C1 segment of cervical spinal cord (tissue), 14 donors: ENCODE measurements at places on chromosomes 2 and 18.

GRCh38 chr2:191014653-191015020, 666 bp upstream of the STAT1 start:
- no peak for DNase-seq

- DNase-seq = no peak
Observed at GRCh38 chr2:101064505-101064867, 62.4 kb downstream of the RPL31 start.

- no peak for DNase-seq
Observed at GRCh38 chr2:46645681-46646162, 166.4 kb downstream of the TMEM247 start.

GRCh38 chr2:29463181-29463900, 348.1 kb downstream of the CLIP4 start:
- no peak for DNase-seq

GRCh38 chr2:174192664-174193063, 55.7 kb downstream of the OLA1 start:
- DNase-seq = no peak

GRCh38 chr2:84477886-84478285, 18.8 kb upstream of the SUCLG1 start:
- no peak for DNase-seq

GRCh38 chr2:44237221-44237620, 38.1 kb upstream of the SLC3A1 start:
- no peak for DNase-seq

GRCh38 chr2:222862106-222862908, 1.5 kb downstream of the ACSL3 start:
- no peak for DNase-seq

- DNase-seq = no peak
Observed at GRCh38 chr2:175630280-175631244, 371.5 kb downstream of the LNPK start.
